ENCODE measurements at places on chromosomes 16 and 17.
A peak's percentile ranks its signal among the peaks of the same experiment; 100 is the strongest.

DNA sequence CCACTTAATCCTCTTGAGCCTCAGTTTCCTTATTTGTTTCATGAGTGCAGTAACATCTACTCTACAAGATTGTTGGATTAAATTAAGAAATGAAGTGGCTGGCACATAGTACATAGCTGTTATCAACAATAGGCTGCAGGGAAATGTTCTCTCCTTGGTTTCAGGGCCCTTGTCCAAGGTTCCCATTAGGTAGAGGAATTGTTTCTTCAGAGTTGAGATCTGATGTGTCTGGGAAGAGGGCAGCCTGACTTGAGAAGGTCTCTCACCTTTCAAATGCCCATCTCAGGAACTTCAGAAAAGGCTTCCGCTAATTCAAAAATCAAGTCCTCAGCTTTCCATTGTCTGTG, 87.6 kb downstream of the RAB11FIP4 start:
- no peak for DNase-seq

DNA sequence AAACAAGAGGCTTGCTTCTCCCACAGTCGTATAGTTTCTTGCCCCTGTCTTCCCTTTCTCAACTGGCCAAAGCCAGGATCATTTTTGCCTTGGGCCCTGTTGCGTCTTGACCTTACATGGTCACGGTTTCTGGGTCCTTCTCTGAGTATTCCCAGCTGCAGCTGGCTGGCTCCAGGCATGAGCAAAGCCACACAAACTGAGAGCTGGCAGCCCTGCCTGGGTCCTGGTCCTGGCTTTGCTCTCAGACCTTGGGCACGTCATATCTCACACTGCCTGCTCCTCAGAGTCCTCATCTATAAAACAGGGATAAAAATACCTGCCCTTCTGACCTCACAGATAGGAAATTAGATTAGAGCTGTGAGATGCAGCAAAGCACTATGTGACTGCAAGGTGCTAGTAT, 277.6 kb downstream of the CBLN1 start:
- no peak for DNase-seq

DNA sequence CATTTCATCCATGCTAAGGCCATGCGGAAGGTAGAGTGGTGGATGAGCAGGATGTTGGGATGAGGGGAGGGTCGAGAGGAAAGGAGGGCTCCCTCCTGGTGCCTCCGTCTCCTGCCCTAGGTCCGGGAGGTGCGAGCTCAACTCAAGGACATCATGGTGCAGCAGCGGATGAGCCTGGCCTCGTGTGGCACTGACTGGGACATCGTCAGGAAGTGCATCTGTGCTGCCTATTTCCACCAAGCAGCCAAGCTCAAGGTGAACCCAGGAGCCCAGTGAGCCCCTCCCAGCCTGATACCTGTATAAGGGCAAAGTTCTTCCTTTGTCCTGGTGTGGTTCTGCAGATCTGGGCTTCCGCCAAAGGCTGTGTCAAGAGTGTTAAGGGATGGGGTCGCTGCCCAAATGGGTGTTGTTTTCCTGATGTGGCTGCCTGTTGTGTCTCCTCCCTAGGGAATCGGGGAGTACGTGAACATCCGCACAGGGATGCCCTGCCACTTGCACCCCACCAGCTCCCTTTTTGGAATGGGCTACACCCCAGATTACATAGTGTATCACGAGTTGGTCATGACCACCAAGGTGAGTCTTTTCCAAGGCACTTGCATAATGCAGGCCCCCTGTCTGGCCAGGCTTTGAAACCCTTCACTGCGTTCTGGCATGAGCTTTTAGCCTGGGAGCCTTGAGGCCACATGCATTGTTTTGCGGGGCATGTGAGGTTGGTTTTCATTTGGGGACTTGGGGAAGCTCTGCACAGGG, 14.9 kb downstream of the DHX38 start:
- no peak for DNase-seq

DNA sequence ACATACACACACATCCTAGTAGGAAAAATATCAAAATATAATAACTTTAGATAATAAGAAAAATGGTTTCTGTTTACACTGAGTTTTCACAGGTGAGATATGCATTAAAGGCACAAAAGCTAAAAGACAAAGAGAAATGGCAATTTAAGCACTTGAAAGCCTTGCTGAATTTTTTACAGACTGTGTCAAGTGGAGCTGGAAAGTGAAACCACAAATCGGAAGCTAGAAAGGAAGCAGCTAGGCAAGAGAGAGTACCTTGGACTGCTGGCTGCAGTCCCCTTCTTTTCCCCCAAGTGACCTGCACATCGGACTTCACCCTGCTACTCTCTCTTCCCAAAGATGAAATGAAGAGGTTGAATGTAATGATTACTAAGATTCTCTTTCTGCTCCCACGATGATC, 135.1 kb downstream of the CDH13 start:
- DNase-seq, result no peak

- no peak for DNase-seq
These were observed 299.5 kb downstream of the FOXL1 start for GRCh38 chr16:86877835-86878234.

- DNase-seq, result no peak
These were observed 12.2 kb upstream of the BEAN1 start for GRCh38 chr16:66414891-66415290.

DNA sequence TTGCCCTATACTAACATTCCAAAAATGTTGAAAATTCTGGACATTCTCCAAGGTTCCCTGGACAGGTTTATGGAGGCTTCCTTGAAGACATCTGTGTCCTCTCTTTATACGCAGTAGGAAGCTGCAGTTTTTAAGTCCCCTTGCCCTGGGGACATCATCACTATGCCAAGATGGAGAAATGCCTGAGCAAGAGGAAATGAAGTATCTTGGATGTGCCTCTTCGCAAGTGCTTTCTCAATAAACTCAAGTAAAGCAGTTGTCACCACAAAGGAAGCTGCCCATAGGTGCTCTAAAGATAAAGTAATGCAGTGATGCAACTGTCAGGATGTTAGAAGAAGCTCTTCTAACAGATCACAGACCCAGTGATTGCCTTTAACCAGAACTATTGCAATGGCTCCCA, 71.0 kb downstream of the CDYL2 start:
- no peak for DNase-seq

GRCh38 chr17:41665566-41666236, 23.0 kb upstream of the EIF1 start:
- peak; percentile 92 for DNase-seq

- no peak for DNase-seq
These were observed 384 bp downstream of the TMEM107 start for GRCh38 chr17:8175795-8176196.

DNA sequence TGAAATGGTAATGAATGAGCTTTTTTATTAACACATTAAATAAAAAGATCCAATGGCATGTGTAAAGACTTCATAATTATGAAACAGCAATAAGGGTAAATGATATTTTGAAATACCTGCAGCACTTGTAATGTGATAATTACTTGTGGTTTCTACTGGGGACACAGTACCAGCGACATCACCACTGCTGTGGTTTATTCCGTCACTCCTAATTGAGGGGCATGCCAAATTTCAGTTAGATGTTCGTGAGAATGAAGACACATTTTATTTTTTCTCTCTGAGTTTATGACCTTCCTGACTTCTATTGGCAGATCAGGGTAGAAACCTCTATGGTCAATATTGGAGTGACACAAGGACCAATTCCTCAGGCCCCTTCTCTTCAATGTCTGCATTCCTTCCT, 131.9 kb upstream of the XYLT1 start:
- DNase-seq, result no peak

DNA sequence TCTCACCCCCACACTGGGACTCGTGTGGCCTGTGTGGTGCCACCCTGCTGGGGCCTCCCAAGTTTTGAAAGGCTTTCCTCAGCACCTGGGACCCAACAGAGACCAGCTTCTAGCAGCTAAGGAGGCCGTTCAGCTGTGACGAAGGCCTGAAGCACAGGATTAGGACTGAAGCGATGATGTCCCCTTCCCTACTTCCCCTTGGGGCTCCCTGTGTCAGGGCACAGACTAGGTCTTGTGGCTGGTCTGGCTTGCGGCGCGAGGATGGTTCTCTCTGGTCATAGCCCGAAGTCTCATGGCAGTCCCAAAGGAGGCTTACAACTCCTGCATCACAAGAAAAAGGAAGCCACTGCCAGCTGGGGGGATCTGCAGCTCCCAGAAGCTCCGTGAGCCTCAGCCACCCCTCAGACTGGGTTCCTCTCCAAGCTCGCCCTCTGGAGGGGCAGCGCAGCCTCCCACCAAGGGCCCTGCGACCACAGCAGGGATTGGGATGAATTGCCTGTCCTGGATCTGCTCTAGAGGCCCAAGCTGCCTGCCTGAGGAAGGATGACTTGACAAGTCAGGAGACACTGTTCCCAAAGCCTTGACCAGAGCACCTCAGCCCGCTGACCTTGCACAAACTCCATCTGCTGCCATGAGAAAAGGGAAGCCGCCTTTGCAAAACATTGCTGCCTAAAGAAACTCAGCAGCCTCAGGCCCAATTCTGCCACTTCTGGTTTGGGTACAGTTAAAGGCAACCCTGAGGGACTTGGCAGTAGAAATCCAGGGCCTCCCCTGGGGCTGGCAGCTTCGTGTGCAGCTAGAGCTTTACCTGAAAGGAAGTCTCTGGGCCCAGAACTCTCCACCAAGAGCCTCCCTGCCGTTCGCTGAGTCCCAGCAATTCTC, 27.4 kb downstream of the STH start:
- no peak for DNase-seq

- no peak for DNase-seq
These were observed 2.1 kb upstream of the ADGRG5 start for GRCh38 chr16:57540387-57540786.

- DNase-seq, result peak; percentile 98
These were observed 21.7 kb downstream of the SLC25A10 start for GRCh38 chr17:81733507-81734404.

Measured in HuH-7.5 (cell line).